ENCODE measurements at places on chromosomes 2 and 18.

- no peak for DNase-seq
These were observed 41.8 kb upstream of the ATG16L1 start for GRCh38 chr2:233209533-233210171.

DNA sequence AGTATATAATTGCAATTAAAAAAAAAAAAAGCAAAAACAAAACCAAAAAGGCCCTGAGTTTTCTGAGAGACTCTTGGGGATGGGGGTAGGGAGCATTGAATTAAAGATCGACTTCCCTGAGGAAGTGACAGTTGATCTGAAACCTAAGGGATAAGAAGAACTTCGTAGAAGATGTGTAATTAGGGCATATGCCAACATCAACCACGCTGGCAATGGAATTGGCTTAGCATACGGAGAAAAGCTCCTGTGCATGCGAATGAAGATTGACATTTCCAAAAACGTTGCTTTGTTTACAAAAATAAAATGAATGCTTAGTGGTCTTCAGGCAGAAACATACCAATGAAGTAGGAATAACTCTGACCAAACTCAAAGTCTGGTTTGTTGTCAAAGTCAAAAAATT, 307.6 kb upstream of the ZNF521 start:
- no peak for DNase-seq

DNA sequence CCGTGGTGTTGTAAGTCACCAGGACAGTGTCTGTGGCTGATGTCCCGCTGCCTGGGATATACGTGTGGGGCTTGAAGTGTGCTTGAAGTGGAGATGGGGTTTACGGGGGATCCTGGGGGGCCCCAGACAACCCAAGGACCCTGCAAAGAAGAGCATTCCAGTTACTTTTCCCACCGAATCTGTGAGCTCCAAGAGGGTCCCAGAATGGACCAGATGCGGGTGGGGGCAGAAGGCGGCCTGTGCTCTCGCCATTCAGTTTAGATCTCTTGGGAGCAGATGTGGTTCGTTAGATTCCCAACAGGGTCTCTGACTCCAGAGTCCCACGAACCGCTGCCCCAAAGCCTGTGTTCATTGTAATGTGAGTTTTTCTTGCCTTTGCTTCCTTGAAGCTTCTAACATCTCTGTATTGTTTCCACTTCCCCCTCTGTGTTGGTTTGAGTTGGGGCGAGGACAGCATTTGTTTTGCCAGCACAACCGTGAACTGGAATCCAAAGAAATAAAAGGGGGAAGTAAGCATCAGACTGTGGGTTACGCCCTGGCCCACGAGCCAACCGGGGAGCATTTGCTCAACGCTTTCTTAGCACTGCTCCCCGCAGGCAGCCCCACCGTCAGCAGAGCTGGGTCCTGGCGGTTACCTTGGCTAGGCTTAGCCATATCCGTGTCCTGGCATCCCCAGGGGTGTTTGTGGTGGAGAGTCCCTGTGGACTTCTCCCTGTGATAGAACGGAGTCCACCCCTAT, 92.1 kb downstream of the SH3BP4 start:
- no peak for DNase-seq

DNA sequence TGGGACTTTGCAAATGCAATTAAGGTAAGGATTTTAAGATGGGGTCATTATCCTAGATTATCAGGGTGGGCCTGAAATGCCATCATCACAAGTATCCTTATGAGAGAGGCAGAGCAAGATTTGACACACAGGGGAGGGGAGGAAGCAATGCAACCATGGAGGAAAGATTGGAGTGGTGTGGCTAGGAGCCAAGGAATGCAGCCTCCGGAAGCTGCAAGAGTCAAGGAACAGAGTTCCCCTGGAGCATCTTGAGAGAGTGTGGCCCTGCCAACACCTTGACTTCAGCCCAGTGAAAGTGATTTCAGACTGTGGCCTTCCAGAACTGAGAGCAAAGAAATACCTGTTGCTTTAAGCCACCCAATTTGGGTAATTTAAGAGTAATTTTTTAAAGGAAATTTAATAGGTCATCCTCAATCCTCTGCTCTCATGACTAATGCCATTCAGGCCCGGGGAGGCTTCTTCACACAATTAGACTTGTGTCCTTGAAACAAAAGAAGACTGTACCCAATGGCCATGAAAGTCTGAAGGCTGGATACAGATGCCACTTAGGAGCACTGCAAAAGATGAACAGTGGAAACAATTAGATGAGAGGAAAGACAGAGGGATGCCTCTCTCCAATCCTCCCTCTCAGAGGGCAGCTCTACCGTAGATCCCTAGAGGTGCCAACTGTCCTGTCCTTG, 250.3 kb upstream of the ID2 start:
- DNase-seq, result no peak

DNA sequence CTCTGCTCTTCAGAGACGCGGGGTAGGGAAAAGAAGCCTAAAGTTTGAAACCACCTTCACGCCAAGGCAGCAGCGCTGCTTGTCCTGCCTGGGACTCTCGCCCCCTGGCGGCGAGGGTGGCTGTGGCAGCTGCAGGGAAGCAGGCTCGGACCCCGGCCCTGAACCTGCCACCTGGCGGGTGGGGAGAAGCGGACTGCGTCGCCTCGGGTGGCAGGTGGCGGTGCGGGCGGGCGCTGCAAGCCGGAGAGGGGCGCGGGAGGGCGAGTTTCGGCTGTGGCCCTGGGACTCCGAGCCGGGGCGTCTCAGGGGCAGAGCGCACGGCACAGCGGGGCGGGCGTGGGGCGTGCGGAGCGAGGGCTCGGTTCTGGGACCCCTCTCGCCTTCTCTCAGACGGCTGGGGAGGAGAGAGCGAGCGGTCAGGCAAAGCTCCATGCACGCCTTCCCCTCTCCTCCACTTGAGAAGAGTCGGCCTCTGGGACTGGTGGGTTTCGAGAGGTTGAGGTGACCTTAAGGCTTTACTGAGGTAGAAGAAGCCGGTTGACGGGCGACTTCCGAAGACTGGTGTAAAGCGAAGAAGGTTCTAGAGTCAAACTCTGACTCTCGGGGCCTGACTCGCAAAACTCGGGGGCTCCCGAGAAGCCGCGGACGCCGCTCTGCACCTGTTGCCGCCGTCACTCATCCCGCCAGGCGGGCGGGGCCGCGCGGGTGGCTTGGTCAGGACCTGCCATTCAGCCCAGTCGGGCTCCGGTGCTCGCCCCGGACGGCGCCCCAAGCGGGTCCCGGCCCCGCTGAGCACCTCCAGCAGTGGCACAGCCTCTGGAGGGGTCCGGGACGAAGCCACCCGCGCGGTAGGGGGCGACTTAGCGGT, 1.1 kb upstream of the BOLL start:
- peak; percentile 79 for DNase-seq

DNA sequence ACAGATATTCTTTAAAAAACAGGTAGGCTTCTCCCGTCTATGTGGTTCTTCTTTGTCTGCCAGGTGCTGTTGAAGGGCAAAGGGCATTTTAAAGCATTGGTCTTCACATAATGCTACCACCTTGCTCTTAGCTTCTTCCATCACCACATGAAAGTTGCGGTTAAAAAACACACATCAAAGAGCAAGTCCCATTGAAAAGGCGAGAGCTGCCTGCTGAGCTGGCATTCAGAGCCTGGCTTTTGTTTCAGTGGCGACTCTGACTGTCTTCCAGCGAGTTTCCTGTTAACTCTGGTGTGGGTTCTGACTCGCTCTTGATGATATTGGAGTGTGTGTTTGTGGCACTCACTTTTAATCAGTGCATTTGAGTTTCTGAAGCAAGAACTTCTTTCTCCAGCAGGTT, 624.9 kb upstream of the FANCL start:
- DNase-seq, result no peak

GRCh38 chr2:177784745-177785067, 287.9 kb downstream of the PDE11A start:
- no peak for DNase-seq

GRCh38 chr2:237682856-237683670, 55.7 kb downstream of the LRRFIP1 start:
- DNase-seq, result no peak

GRCh38 chr2:1644427-1644826, 99.9 kb downstream of the PXDN start:
- DNase-seq, result no peak

DNA sequence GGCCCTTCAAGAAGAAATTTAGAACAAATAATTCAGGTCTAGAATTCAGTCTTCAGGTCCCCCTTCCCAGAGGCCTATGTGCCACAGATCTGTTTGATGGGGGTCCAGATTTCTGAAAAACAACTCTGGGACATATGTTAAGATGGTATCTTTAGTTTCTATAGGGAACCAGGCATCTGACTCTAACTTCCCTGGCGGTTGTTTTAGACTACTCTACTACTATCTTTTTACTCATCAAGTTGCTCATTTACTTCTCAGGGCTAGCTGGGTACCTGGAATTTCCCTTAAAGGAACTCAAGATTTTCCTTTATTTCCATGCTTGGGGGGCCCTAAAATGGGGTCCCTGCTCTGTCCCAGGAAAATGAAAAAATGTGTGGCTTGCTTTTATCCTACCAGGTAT, 114.7 kb upstream of the RAB6C start:
- no peak for DNase-seq

GRCh38 chr2:151853070-151853758, 25.0 kb upstream of the ARL5A start:
- no peak for DNase-seq

DNA sequence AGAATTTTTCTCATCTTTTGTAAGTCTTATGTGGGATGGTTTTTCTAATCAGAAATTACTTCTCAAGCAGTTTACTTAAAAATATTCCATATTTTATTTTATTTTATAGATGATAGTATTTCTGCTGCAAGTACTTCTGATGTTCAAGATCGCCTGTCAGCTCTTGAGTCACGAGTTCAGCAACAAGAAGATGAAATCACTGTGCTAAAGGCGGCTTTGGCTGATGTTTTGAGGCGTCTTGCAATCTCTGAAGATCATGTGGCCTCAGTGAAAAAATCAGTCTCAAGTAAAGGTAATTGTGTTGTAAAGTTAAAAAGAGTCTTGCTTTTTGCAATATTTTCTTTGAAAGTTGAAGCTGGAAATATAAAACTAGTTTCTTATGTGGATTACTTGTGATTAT, 76.2 kb downstream of the EML4 start:
- DNase-seq, result no peak

All from stimulated activated CD8-positive, alpha-beta memory T cell treated with anti-CD3 and anti-CD28 coated beads, Interleukin-4, amount 100 ng/mL, for 48 hours (primary cell).